ENCODE measurements at places on chromosomes 6 and 20.

GRCh38 chr20:7022597-7022996 is 255.1 kb downstream of the BMP2 start:
- no peak for DNase-seq

DNA sequence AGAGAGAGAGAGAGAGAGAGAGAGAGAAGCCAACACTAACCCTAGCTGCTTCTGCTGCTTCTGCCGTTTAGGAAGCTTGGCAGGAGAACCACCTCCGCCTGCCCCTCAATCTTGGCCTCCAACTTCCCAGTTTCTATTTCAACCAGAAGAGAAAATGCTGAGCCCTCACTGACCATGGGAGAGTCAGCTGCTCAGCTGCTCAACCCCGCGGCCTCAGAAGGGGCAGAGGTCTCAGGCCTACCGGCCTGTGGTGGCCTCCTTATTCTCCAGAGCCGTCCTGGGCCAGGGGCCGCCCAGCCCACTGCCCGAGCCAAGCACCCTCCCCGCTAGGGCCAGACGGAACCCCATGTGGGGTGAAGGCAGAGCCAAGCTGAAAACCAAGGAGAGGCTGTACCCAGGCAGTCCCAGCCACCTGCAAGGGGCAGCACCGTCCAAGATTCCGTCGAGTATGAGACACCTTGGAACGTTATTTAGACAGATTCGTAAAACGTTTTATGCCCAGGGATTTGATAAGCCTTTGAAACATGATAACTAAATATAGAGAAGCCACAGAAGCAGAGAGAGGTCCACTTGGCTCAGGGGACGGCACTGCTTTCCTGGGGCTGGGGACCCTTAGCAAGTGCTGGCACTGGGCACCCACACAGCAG is 116.6 kb downstream of the DLL1 start:
- DNase-seq: no peak

- DNase-seq: no peak
These were observed 86.3 kb downstream of the NINL start for GRCh38 chr20:25499031-25499430.

DNA sequence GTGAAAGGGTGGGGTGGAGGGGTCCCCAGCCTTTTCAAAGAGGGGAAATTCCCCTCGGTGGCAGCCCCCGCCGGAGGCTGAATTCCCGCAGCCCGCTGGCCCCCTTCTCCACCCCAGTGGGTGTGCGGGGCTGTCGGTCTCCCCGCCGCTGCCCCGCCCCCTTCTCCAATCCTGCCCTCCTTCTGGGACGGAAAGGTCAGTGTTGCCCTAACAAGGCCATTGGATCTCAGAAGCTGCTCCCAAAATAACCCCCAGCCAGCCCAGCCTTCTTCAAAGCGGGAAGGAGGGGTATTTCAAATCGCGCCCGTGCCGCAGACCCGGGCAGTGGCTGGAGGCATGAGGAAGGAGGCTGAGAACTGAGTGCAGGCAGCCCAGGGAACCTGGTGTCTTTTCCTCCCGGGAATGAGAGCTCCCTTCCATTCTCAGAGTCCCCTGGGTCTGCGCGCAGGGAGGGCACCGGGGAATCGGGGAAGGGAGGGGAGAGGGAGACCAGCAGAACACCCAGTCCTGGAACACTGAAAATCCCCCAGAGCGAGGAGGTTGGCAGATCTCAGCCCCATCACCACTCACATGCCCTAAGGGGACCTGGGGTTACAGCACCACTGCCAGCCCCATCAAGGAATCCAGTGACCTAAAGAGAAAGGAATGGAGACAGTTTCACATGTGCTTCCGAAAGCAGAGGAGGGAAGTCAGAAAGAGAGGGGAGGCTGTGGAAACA is at the start of gene JPH2:
Gene JPH2, minus strand, starts transcription at position 135 of the 718 bp plus-strand sequence. CDS start 483 bp downstream, outside the sequence.
- DNase-seq: no peak
